Sigmoid colon (tissue), 7 donors: ENCODE measurements at places on chromosomes 5 and 9. TPM values are rescaled to one million over a fixed set of nuclear protein-coding genes. Genes with fewer than 3 reads are reported as not detected.

ZNF883 gene
- 3.0 TPM for total RNA-seq

ELL2 gene
- 31.0 TPM for total RNA-seq

SLC25A2 gene
- 0.82 TPM for total RNA-seq

BHMT2 gene
- total RNA-seq: 36.8 TPM

SV2C gene
- total RNA-seq: 0.33 TPM

TSSK1B gene
- total RNA-seq: not detected

DIRAS2 gene
- total RNA-seq: 0.33 TPM

EPB41L4A gene
- total RNA-seq: 4.1 TPM

CTNND2 gene
- 0.66 TPM for total RNA-seq
